Large intestine (tissue), 12 donors: ENCODE measurements at places on chromosomes 6 and 20. TPM values are rescaled to one million over a fixed set of nuclear protein-coding genes. Genes with fewer than 3 reads are reported as not detected.

GRCh38 chr6:111773501-111774345, 99.5 kb downstream of the FYN start:
- DNase-seq: no peak

GRCh38 chr6:117615750-117616390, 13.6 kb upstream of the GOPC start:
- DNase-seq: no peak

DNA sequence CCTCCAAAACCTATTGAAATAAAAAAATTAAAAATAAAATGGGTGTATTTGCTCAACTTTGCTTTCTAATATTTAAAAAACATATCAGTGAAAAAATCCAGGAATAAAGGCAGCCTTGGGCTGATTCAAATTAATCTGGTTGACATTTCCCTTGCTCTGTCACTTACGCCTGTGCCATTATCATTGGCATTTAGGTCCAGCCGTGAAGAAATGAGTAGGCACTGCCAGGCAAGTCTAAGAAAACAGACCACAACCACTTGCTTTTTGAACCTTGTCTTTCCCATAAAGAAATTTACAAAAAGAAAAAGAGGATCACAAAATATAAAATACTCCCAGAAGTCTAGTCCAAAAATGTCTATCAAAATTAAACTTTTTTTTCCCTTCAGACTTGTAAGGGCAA, 59.2 kb upstream of the HBS1L start:
- no peak for DNase-seq

CDH26 gene
- 1.3 TPM for polyA plus RNA-seq

DNA sequence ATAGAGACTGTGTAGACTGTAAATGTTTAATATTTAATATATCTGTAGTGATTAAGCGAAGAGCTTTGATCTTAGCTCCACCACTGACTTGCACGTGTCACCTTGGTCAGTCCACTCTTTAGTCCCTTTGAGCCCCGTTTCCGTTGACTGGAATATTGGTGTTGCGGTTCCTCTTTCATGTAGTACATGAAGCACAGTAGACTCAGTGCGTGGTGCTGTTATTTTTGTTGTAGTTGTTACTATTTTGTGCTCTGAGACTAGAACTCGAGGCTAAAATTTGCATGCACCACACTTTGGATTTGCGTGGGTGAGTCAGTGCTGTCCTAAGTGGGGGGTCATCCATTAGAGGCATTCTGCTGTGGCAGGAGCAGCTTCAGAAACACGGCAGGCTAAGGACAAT, 291.4 kb downstream of the QKI start:
- DNase-seq: no peak

DNA sequence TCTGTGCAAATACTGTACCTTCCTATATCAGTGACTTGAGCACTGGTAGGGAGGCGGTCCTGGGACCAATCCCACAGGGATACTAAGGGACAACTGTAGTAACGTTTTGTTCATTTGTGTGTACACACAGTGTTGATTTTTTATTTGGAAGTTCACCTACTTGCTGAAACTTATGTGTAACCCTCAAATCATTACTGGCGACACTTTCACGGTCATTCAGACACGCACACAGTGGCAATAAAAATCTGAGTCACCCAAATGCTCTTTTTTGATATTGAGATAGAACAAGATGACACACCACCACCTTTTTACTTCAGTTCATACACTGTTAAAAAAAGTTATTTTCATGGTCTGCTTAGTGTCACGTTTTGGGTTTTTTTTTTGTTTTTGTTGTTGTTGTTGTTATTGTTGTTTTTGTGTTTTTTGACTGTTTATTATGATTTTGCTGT, 79.8 kb downstream of the QKI start:
- DNase-seq: no peak

TTK gene
- polyA plus RNA-seq: 9.1 TPM

GRCh38 chr6:130681028-130681427, 146.2 kb upstream of the SMLR1 start:
- DNase-seq: no peak

GRCh38 chr6:111278731-111279130, 191.4 kb downstream of the SLC16A10 start:
- peak; percentile 70 for DNase-seq

SMOC2 gene
- 15.9 TPM for polyA plus RNA-seq

- DNase-seq: no peak
Measured at GRCh38 chr20:54137115-54137514, 36.7 kb downstream of the CYP24A1 start.

DNA sequence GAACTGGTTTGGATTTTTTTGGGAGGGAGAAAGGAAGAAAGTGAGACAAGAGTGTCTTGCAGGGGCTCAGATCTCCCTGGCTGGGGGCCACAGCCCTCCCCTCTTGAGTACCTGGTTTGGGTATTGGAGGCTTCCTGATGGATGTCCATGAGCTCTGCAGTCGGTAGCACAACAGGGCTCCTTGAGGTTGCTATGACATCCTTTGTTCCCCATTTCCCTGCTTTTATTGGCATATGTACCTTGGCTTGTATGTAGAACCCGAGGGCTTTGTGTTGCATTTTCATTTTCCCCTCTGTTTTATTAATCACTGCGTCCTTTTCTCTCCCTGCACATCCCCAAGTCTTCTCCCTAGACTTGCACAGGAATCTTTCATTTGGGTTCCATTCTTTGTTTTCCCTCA, 355.5 kb upstream of the TSHZ2 start:
- DNase-seq: no peak

DNA sequence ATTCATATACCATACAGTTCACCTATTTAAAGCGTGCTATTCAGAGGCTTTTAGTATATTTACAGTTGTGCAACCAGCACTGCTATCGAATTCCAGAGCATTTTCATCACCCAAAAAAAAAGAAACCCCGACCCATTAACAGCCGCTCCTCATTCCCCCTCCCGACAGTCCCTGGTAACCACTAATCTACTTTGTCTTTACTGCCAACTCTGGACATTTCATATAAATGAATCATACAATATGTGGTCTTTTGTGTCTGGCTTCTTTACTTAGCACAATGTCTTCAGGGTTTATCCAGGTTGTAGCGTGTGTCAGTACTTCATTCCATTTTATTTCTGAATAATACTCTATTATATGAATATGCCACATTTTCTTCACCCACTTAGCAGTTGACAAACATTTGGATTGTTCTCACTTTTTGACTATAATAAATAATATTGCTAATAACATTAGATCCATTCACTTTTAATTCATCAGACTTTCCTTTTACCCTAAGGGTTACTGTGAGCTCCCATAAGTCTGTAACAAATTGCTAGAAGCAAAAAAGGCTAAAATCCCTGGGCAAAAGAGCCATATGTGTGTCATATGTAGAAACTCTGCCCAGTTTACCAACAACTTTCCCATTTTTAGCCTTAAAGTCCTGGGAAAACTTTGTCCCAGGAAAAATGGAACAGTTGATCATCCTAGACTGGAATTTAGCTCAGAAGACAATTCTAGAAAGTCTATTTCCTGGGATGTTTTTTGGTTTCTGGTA, 23.2 kb upstream of the ROS1 start:
- no peak for DNase-seq

DNA sequence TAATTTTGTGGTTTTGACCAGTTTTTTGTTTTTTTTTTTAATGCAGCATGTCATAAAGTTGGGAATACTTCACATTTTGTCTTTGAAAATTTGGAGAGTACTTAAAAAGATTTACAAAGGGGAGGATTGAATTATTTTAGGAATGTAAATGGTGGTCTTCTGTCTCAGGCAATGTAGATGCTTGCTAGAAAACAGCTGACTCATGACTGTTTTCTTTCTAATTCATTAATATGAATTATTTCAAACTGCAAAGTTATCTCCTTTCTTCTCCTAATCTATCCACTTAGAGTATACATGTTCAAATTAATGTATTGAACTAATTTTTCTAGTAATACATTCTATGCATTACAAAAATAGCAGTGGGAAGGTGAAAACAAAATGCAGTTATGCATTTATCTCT, 24.9 kb downstream of the HCRTR2 start:
- no peak for DNase-seq

- DNase-seq: no peak
Measured at GRCh38 chr6:129453073-129453472, 256.9 kb downstream of the ARHGAP18 start.

- DNase-seq: no peak
Measured at GRCh38 chr20:56957737-56958553, 308.5 kb downstream of the BMP7 start.

- DNase-seq: peak; percentile 45
Measured at GRCh38 chr6:64330694-64331307, 695.2 kb downstream of the PHF3 start.

DNA sequence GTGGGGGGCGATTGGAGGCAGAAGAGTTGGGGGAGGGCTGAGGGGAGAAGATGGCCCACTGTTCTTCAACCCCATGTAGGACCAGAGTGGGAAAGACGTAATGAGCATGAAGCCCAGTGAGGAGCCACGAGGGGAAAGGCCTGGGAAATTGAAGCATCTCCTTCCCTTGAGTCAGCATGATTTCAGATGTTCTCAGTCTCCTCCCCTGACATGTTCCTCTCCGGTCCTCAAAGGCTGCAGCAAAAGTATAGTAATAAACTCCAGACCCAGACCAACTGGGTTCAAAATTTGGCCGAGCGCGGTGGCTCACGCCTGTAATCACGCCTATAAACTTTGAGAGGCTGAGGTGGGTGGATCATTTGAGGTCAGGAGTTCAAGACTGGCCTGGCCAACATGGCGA, 1.9 kb upstream of the NFKBIE start:
- no peak for DNase-seq

GRCh38 chr6:4613381-4613780, 162.8 kb upstream of the CDYL start:
- DNase-seq: no peak

MED23 gene
- polyA plus RNA-seq: 39.9 TPM

DNA sequence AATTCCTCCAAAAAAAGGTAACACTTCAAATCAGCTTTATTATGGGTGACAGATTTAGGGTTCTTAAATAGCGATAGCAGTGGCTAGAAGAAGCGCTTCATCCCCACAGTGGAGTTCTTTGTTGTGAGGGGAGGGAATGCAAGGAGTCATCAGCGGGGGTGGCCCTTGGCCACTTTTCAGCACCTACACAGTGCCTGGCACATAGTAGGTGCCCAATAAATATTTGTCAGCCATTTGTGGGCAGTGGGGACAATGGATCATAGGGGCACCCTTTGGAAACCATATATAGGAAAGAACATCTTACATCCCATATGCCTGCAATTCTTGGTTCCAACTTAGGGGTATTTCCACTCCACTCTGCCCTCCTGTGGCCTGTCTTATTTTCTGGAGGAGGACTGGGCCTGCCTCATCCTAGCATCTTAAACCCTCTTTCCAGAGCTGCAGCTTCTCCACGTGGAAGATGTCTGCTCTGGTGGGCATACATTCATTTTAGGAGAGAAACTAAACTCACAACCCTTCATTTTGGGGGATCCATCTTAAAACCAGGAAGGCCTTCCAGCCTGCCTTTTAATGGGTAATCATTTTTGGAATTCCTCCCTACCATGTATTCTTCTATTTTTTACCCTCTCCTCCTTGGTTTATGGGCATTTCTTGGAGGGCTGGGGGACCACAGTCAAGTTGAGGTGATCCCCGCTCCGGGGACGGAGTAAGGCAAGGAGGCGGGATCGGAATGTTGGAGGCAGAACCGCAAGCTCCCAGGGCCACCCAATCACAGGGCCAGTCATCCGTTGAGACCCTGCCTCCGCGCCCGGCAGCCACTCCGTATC, 2.6 kb upstream of the GPSM3 start:
- peak; percentile 67 for DNase-seq

HLA-F gene
- 8.2 TPM for polyA plus RNA-seq

HUS1B gene
- polyA plus RNA-seq: 0.34 TPM

ADGB gene
- 0.06 TPM for polyA plus RNA-seq

TINAG gene
- 23.7 TPM for polyA plus RNA-seq

- DNase-seq: peak; percentile 77
Measured at GRCh38 chr6:50093116-50093937, 43.6 kb upstream of the DEFB112 start.
